ENCODE measurements at places on chromosomes 6 and 20.

GRCh38 chr20:21048841-21049273, 57.3 kb downstream of the LINC00237 start:
- peak; percentile 48 for DNase-seq

GRCh38 chr6:141105481-141105880, 1027.2 kb upstream of the GJE1 start:
- DNase-seq = peak; percentile 86

DNA sequence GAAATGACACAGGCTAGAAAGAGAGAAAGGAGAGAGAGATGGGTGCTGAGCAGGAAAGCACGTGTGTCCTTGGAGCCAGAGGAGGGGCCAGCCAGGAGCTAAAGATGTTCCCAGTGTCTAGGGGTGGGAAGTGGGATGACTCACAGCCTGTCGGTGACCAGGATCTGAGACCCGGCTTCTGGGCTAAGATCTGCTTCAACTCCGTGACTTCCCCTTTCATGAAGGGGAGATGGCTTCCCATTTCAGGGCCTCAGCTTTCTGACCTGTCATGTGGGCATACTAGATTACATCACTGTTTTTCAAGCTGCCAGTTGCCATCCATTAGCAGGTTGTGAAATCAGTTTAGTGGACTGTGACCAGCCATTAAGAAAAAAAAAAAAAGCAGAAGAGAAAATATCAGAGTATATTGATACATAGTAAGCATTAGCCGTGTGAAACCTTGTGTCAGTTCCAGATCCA, 5.4 kb downstream of the TGM3 start:
- no peak for DNase-seq

DNA sequence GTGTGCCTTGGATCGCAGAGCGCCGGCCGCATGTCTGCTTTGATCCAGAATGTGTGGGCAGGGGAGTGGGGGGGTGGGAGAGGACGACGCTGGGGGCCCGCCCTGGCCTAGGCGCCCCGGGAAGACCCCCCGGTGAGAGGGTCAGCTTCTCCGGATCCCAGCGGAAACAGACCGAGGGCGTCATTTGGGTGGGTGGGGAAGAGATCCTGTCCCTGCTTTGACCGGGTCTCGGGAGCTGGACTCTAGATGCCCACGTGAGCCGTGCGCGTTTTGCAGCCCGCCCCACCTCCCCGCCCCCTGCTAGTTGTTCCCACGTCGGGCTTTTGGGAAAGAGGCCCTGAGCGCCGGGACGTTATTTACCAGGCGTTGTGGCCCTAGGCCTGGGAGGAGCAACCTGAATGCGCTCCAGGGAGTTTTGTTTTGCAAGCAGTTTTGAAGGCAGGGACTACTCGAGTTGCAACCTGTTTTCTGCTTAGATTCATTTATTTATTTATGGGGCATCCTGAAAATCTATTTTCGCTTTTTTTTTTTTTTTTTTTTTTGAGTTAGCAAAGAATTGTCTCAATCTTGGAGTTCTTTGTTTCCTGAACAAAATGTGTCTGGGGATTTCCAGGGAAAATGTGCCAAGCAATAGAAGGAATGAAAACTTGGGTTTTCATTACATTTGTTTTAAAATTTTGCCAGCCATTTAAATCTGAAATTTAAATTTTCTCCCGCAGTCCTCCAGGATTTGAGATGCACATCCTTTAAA, 1.6 kb downstream of the DSP start:
- peak; percentile 60 for DNase-seq

DNA sequence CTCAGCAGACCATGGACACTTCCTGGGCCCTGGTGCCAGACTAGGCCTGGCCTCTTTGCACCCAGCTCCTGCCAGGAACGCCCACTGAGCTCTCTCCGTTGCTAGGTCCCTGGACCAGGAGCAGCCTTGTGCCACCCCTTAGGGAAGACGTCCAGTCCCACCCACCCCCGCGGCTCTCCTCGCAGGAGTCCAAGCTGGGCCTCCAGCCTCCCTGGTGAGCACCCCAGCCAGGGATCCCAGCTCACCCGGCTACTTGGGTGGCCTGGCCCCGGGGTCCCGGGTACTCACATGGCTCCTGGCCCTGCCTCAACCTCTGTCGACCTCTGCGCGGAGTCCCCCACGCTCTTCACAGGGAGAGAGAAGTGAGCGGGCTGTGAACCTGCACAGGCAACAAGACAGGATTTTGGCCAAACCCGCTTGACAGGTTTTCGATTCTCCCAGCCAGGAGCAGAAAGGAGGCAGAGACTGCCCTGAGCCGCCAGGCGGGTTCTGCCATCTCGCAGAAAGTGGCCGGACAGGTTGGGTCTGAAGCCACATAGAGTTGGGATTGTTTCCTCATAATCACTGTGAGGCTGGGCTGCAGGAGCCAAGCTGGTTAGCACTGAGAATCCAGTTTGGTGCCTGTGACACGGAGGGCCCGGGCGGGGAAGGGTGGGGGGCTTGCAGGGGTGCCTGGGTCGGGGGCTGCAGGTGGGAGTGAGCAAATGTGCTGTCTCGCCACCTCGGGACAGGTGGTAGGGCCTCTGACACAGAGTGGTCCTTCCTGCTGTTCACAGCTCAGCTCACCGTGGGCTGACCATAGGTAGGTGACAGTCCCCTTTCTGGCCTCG, at the start of gene RBBP8NL:
TSS of gene RBBP8NL (minus strand) at position 368 of the 830 bp plus-strand sequence. CDS start 7,892 bp downstream, outside the sequence.
- no peak for DNase-seq

DNA sequence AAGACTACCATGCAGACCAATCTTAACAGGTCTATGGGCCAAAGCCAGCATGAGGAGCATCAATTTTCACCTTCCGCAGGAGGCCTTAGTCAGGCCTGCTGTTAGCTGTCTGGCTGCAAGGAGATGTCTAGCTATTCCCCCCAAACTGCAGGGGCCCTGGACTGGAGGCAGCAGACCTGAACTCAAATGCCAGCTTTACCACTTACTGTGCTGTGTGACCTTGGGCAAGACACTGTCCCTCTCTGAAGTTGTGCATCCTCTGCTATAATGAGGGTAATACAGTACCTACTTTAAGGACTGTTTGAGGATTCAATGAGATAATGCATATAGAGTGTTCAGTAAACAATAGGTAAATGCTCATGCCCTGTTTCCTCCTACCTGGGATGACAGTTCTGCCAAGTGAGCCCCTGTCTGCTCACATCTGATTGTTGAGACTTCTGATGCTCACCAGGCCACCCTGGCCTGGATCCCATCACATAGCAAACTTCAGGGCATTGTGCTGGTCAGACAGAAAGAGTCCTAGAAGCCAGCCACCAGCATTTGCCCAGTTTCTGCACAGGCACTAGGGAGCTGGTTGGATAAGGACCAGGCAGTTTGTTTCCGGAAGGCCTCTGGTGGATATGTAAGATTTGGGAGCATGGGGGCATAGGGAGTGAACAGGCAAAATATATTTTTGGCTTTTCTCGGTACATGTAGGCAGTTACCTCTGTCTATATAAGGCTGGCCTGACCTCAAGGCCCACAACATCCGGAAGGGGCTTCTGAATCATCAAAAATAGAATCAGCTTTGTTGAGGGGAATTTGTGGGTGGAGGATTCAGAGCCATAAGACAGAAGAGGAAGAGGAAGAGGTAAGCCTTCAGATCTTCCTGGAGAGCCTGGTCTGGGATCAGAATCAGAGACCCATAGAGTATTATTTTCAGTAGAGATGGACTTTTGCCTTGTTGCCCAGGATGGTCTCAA, 2.3 kb upstream of the OCSTAMP start:
- DNase-seq = no peak

DNA sequence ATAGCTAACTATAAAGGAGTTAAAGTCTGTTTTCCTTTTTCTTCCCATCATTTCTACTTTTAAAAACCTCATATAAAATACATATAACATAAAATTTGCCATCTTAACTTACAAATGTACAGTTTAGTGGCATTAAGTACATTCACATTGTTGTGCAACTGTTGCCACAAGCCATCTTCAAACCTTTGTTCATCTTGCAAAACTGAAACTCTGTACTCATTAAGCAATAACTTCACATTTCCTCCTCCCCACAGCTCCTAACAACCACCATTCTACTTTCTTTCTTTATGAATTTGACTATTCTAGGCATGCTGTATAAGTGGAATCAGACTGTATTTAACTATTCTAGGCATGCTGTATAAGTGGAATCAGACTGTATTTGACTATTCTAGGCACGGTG, 4.5 kb downstream of the CCDC170 start:
- DNase-seq = no peak

- no peak for DNase-seq
Observed at GRCh38 chr6:68673255-68673654, 38.2 kb downstream of the ADGRB3 start.

DNA sequence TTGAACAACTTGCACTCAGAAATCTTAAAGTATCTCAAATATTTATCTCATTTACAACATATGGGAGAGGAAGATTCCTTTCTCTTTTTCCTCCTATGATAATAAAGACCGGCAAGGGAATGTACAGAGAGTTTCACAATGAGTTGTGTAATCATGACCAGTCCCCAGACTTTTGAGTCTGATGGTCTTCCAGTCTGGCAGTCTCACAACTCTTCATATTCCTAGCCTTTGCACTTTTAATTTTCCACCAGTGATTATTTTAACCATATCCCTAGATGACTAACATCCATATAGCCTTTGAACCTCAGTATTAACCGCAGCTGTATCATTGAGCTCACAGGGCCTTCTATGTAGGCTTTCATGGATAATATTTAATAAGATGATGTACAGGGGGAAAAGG, 278.5 kb downstream of the KHDC1L start:
- DNase-seq = no peak

GRCh38 chr6:146914489-146915483, 289.4 kb upstream of the STXBP5 start:
- DNase-seq = peak; percentile 93

DNA sequence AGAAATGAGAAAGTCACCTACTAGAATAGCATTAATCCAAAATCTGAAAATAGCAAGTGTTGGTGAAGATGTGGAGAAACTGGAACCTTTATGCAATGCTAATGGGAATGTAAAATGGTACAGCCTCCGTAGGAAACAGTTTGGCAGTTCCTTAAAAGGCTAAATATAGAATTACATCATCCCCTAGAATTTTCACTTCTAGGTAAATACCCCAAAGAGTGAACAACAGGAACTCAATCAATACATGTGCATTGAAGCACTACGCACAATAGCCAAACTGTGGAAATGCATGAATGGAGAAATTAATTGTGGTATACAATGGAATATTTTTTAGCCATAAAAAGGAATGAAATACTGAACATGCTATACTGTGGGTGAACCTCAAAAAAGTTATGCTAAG, 982.0 kb upstream of the FLRT3 start:
- no peak for DNase-seq

DNA sequence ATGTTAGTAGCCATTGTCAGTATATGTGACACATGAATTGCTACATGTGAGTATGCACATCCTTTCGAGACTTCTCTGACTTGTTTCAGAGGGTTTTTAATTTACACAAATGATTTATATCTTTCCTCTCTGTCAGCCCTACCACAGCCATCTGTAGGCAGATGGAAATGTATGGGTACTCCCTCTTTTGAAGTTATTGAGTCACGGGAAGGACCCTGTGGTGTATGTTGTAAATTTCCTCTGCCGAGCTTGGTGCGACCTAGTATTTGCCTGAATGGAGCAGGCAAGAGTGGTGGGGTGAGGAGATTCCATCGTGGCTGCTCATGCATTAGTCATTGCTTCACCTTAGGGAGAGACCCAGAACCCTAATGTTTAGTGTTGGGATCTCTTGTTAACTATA, 171.9 kb downstream of the JARID2 start:
- no peak for DNase-seq

DNA sequence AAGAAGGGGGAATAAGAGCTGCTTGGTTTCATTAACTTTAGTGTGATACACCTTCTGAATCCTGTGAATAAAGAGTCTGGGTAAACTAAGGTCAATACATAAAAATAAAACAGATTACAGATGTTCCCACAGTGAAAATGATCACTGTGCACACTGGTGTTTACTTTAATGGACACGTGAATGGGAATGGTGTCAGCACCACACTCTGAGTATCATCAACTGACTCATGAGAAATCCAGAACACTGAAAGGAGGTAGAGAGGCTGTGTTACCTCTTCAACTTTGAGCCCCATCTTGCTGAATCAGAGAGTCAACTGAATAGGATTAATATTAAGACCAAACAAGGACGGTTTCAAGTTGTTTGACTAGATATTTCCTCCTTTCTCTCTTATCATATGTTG, 75.0 kb downstream of the ELOVL4 start:
- no peak for DNase-seq

DNA sequence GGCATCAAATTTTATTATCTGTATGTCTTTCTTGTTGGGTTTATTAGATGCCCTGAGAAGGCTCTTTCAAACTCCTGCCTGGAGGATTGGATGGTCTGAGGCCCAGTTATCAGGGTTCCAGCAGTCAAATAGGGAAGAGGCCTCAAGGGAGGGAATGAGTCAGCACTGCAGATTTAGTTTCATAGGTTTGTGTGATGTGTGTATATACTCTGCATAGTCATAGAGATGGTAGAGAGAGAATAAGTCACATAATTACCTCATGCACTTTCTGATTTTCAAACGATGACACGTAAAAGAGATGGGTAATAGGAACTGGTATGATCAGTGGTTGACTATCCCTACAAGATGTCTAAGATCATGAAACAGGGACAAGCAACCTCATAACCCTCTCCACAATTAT, 82.1 kb downstream of the ADAT2 start:
- DNase-seq = no peak

GRCh38 chr6:163620670-163621330, 206.3 kb downstream of the QKI start:
- no peak for DNase-seq

DNA sequence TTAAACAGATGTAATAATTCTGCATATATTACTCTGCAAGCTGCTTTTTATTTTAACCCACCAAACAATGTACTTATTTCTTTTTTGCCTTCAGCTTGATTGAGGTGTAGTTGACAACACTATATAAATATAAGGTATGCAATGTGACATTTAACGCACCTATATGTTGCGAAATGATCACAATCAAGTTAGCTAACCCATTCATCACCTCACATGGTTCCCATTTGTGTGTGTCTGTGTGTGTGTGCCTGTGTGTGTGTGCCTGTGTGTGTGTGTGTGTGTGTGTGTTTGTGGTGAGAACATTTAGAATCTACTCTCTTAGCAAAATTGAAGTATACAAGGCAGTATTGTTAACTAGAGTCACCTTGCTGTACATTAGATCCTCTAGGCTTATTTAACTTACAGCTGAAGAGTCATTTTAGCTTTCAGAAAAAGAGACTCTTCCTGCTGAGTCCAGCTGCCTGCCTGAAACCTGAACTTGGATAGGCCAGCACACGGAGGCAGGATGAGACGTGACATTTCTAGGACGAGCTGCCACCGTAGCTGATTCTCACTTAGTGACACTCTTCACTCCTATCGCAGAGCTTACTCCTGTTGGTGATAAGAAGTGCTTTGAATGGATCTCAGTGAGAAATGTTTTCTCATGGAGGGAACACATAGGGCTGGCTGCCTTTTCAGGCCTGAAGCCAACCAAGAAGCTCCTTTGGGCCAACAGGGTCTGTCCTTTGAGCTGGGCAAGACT, 126.5 kb upstream of the RIPOR2 start:
- DNase-seq = no peak
